ENCODE measurements at places on chromosomes 3 and 15.

- no peak for DNase-seq
These were observed 73.7 kb downstream of the TMEM212 start for GRCh38 chr3:171916888-171917287.

- DNase-seq = no peak
These were observed 9.7 kb downstream of the MEIS2 start for GRCh38 chr15:37090543-37091175.

- no peak for DNase-seq
These were observed 31.4 kb downstream of the AP4E1 start for GRCh38 chr15:50939911-50940310.

- no peak for DNase-seq
These were observed 122.2 kb upstream of the FGF7 start for GRCh38 chr15:49300856-49301255.

GRCh38 chr15:79602731-79603130, 170.6 kb downstream of the MINAR1 start:
- DNase-seq = no peak

DNA sequence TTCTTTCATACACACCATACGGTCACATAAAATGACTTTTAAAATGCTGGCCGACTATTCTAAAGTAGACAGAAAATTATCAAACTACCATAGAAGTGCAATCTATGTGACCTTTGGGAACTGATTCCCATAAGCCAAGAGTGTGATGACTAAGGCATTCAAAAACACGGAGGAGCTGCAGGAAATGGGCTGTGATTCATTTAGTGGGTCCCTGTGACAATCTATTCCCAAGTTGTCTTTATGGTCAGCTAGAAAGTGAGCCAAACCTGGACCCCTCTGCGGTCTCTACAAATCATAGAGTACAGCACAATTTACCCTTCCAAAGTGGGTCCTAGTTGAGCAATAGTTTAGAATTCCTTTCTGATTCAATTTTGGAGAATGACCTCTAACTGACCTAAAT, 251.5 kb upstream of the CBLB start:
- no peak for DNase-seq

GRCh38 chr3:69299344-69299743, 86.5 kb downstream of the FRMD4B start:
- DNase-seq = no peak

DNA sequence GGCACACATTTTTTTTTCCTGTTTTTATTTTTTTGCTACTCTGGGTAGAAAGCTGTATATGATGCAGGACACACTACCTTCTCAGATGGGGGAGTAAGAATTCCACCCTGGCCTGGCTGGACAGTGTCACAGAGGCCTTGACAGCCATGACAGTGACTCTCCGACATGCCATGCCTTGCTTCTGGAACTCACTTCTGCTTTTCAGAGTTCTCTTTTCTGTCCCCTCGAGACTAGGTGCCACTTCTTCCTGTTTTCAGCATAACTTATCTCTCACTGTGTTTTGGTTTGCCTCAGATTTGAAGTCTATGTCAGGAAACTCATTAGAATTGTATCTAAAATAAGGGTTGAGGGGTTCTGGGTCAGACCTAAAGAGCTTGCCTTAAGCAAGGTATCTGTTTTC, 69.1 kb upstream of the SEC13 start:
- DNase-seq = no peak

DNA sequence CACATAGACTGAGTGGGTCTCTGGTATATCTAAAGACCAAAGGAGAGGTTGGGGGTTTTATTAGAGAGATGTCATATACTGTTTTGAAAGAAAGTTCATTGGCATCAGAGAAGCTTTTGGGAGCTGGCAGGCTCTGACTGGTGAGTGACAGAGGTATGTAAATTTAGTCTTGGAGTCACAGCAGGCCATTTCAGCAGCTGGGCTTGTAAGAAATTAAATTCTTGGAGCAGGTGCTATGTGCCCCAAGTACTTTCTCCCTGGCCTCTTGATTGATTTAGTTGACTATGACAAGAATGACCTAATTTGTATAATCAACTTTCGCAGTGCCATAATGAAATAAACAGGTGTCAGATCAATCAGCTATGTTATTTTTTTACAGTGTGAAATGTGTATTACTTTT, 47.8 kb upstream of the CDAN1 start:
- no peak for DNase-seq

DNA sequence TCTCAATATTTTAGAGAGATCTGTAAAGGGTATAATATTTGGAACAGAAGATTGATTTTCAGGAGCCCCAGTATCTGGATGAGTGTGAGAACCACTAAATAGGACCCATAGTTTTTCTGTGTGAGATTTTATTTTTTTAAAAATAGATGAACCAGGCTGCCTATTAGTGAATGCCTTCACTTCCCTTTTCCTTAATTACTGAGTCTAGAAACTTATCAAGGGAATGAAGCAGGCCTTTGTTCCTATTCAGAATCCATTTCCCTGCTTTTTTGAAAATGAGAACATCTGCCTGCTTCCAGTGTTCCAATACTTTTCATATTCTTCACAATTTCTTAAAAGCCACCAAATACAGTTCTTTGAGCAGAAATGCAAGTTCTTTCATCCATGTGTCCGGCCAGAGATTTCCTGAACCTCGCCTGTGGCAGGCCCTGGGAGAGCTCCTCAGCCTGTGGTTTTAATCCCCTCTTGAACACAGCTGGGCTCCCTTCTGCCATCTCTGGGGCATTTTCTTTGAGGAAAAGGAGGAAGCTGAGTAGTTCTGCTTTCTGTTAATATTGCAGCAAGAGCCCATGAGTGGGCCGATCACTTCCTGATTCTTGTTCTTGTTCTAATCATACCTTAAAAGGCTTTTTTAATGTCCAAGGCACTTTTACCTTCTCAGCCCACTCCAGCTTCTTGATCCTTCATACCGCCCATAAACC, 4.7 kb downstream of the EHD4 start:
- no peak for DNase-seq

DNA sequence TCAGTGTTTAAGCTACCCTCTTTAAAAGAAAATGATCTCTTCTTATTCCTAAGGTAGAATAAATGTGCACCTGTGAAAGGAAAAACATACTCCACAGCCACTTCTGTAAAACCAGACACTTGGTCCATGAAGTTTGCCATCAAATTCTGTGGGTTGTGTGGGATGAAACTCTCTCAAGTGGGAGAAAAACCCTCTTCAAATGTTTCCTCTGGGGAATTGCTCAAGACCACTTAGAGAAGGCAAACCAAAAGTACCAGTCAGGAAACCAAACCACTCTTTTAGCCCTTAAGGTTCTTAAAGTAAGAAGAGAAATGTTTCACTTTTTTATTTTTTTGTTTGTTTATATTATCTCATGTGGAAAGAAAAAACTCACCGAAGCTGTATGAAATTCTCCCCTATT, 1.2 kb downstream of the COL8A1 start:
- no peak for DNase-seq

GRCh38 chr15:39761006-39761405, 21.6 kb downstream of the FSIP1 start:
- no peak for DNase-seq

DNA sequence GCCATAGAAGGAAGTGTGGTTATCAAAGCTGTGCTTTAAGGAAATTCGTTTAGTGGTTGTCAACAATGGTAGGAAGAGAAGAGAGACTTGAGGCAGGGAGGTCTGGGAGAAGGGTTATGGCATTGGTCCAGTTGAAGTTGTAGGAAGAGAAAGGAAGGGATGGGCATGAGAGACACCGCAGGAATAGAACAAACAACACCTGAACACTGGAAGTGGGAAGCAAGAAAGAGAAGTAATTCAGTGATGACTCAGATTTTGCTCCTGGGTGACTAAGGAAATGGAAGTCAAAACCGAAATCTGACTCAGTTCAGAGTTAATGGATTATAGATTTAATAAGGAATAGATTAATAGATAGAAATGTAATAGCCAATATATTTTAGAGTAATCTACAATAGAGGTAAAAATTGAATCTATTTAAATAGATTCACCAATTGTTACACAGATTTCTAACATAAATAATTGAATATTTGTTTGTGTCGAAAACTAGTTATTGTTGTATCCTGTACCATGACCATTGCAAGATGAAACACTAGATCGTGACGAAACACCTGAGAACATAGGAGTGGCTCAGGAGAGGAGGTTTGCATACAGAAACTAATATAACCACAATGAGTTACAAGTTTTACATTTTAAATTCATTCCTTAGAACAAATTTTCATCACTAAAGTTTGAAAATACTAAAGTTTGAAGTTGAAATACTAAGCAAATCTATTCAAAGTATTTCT, 36.0 kb downstream of the THBS1 start:
- no peak for DNase-seq

DNA sequence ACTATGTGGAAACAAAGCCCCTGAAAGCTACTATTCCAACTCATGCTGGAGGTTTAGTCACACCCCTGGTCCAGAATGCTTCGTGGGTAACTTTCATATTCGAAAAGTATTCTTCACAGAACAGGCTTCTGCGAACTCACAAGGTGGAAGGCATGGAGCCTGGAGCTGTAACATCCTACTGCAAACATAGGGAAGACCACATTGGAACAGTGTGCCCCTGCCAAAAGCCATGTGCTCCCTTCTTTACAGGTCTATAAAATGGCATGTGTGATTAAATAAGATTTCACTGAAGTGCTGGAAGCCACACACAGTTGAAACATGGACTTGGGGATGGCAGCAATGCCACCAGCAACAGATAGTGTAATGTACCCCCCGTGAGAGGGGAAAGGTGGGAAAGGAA, 105.9 kb downstream of the GREM1 start:
- no peak for DNase-seq

DNA sequence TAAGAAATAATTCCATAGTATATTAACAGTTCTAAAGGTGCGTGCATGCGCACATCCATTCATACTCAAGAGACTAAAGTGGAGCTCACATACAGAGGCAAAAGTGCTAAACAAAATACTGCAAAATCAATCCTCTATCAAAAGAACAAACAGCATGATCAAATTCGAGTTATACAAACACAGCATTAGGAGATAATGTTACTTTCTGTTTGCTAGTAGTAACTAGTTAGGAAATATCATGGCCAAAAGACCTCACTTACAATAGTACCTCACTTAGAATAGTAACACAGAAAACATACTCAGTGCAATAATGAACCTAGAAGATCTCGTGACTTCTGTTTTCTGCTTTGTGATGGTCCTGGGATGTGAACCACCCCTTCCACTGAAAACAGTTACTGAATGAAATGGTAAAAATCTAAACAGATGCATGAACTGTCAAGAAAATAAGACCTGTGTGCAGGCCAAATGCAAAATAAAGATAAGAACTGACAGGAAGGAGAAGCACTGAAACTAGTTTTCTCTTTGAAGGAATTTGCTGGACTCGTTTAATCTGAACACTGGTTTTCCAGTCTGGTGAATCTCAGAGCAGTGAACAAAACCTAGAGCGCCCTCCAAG, 20.9 kb upstream of the CEMIP start:
- DNase-seq = no peak
